ENCODE measurements at places on chromosomes 5 and 9.
A peak's percentile ranks its signal among the peaks of the same experiment; 100 is the strongest.

DNA sequence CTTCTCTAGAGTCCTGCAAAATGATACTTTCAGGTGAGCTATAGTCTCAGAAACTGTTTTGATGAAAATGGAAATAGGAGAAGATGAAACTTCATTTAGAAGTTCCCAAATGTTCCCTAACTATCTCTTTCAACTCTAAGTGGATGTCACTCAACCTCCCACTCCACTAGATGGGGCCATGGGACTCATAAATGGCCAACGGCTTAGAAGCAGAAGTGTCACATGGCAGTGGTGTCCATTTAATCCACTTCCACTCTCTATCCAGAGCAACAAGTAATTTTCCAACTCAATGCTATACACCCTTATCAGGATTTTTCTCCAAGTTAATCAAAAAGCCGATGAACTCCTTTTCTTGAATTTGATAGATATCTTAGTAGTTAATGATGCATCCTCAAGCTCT lies 295.7 kb downstream of the EDIL3 start:
- no peak for DNase-seq

DNA sequence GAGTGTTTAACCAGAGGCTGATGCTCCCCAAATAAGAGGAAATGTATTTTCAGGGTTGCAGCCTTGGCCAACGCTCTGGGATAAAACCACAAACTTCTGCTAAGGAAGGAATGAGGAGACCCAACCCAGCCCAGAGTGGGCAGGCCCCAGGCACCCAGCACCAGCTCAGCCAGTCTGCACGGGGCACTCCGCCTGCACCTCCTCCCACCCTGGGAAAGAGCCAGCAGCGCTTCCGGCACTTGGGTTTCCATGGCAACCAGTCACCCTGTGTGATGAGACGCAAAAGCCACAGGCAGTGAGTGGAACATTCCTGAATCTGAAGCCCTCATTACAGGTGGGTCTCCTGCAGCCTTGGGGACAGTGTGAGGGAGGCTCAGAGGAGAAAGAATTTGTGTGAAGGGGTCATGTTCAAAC lies 85.2 kb upstream of the ZBTB43 start:
- peak; percentile 68 for DNase-seq

- DNase-seq = peak; percentile 7
Measured at GRCh38 chr9:91163773-91164471, 197.8 kb downstream of the AUH start.

DNA sequence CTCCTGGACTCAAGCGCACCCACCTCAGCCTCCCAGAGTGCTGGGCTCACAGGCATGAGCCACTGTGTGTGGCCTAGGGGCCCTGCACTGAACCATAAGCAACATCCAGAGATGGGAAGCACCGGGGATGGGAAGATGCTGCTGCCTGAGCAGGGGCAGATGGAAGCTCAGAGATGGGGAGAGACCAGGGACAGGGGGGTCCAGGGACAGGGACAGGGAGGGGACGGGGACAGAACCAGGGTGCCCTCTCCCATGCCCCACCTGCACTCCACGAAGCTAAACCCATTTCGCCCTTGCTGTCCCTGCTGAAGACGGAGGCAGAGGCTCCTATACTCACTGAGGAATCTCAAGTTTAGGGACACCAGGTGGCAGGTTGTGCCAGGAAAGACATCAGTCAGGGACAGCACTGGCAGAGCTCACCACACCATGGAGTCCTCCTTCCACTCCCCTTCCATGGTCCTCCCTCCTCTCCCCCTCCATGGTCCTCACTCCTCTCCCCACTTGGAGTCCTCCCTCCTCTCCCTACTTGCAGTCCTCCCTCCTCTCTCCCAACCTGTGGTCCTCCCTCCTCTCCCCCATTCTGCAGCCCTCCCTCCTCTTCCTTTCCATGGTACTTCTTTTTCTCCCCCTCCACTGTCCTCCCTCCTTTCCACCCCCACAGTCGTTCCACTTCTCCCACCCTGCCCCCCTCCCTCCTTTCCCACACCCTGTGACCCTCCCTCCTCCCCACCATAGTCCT lies 45.5 kb upstream of the LRRC14B start:
- DNase-seq = no peak

- DNase-seq = no peak
Measured at GRCh38 chr9:87245271-87245670, 252.4 kb upstream of the DAPK1 start.

- peak; percentile 6 for DNase-seq
Measured at GRCh38 chr9:118059484-118060278, 355.5 kb downstream of the TLR4 start.

GRCh38 chr9:104970271-104970987 lies 42.5 kb upstream of the ABCA1 start:
- DNase-seq = no peak

GRCh38 chr5:36158144-36158543 lies 6.2 kb downstream of the SKP2 start:
- DNase-seq = no peak

GRCh38 chr5:63596254-63596653 lies 366.0 kb downstream of the HTR1A start:
- no peak for DNase-seq

GRCh38 chr5:36606428-36607113 lies at the start of gene SLC1A3:
SLC1A3 (plus strand) TSS chr5:36606606; CDS start chr5:36608424, 1,818 bp downstream.
- DNase-seq = peak; percentile 86

- no peak for DNase-seq
Measured at GRCh38 chr5:163387589-163388343, 49.6 kb upstream of the CCNG1 start.

GRCh38 chr9:21102305-21102704 lies 24.6 kb upstream of the IFNB1 start:
- DNase-seq = no peak

DNA sequence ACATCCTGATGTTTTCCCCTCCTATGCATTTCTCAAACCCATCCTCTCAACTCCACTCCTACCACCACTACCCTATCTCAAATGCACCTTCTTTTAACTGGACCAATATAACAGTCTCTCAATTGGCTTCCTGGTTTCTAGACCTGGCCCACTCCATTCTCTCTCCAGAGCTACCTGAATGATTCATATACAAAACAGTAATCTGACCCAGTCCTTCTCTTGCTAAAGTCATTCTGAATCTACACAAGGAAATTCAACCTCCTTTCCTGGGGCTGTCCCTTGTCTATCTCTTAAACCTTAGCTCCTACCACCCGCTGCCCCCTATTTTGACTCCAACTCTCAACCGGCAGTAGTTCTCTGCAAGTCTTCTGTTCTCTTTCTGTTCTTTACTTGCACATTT lies 97.2 kb downstream of the PCSK1 start:
- DNase-seq = no peak

GRCh38 chr5:143006501-143006900 lies 236.3 kb downstream of the ARHGAP26 start:
- DNase-seq = no peak

DNA sequence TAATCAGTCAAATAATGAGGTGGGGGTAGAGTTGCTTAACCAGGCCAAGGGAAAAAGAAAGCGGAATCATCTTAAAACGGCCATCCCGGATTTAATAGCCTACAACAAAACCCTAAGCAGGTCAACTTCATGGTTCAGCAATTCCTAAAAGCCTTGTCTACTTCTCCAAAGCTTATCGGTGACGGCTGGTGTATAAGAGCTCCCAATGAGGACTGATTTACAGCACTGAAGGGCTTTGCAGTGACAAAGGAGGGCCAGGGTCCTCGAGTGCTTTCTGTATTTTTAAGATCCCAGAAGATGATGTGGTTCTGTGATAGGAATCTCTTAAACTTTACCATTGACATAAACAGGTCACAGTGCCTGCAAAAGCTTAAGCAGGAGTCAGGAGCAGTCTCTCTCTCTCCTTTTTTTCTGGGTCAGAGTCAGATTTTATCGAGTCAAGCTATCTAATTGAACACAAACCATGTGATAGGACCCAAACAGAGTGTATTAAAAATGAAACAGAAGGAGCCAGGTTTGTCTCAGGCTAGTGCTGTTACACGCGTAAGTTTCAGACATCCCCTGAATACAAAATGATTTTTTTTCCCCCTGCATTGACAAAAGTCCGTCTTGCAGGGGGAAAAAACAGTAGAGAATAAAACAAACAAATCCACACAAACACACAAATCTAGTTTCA lies 663.6 kb upstream of the ZNF608 start:
- peak; percentile 38 for DNase-seq

GRCh38 chr9:12735665-12736064 lies 39.2 kb upstream of the LURAP1L start:
- DNase-seq = no peak

DNA sequence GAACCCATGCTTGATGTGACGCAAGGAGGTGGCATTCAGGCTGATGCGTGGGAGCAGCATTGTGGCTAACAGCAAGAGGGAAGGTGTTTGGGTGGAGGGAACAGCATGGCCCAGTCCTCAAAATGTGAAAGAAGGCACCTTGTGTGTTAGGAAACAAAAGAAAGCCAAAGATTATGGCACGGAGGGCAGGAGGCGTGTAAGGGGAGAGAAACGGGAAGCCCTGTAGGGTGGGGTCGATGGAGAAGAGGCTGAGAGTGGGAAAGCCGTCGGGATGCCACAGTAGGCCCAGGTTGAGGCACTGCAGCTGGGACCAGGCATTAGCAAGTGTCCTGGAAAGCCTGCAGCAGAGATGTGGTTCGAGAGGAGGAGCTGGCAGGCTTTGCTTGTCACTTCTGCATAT lies 241.1 kb downstream of the GADD45G start:
- no peak for DNase-seq

DNA sequence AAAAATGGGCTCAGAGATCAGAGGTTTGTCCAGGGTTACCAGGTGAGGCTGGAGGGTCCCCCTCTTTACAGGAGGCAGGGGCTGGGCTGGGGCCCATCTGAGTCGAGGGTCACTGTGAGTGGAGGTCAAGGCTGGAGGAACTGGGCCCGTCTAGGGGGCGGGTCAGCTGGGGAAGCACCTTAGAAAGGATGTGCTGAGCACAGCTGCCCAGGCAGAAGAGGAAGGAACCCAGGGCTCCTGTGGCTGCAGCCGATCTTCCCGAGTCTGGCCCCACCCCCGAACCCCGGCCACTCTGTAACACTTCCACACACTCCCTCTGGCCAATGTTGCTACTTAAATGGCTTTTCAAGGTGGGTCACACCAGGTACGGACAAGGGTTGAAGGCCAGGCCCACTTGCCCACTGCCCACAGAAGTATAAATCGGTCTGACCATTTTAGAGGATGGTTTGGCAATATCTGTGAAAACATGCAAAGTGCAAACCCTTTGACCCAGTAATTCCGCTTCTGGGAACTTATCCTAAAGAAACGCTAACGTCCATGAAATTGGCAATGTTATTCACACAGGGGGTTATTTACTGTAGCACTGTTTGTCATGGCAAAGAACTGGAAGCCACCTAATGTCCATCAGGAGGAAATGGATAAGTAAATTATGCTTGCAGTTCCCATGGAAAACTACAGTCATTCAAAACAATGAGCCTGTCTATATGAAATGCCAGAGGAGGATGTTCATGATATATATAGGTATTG lies 30.5 kb upstream of the EEIG1 start:
- DNase-seq = no peak

GRCh38 chr5:126754609-126755008 lies 22.3 kb upstream of the LMNB1 start:
- DNase-seq = no peak
